Progenitor cell of endocrine pancreas (in vitro differentiated cells): ENCODE measurements at places on chromosomes 2 and 18.

DNA sequence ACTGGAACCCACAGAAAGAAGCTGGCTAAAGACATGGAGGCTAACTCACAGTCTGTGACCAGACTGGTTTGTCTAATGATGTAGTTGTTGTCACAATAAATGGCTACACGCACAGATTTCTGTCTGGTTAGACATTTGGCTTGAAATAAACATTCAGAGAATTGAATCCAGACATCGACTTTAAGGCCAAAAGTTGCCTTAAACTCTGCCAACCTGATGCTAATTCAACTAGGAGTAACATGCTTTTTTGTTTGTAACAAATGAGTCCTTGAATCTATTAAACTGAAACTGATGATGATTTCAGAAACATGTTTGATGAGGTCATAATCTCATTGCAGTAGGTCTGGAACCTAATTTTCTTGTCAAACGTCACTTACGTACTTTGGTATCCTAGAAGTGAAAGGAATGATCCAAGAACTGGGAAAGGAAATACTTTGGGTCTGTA, 123.8 kb downstream of the ERBB4 start:
- no peak for DNase-seq

- no peak for DNase-seq
Observed at GRCh38 chr2:157572725-157573124, 55.9 kb downstream of the ACVR1C start.

GRCh38 chr2:173199294-173199693, 123.6 kb downstream of the MAP3K20 start:
- no peak for DNase-seq

DNA sequence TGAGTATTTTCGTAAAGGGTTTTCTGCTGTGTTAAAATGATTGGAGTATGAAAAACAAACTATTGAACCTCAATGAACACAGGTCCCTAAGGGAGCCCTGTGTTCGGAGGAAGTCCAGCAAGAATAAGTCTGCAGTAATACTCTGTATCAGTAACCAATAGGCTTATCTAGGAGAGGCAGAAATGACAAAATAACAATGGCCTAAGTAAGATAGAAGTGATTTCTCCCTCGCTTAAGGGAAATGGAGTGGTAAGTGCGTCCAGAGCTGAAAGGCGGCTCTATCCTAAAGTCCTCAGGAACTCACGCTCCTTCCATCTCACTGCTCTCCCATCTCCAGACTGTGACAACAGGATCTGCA, 29.3 kb upstream of the MFSD6 start:
- no peak for DNase-seq

GRCh38 chr2:174376967-174377366, 18.6 kb upstream of the SCRN3 start:
- no peak for DNase-seq

DNA sequence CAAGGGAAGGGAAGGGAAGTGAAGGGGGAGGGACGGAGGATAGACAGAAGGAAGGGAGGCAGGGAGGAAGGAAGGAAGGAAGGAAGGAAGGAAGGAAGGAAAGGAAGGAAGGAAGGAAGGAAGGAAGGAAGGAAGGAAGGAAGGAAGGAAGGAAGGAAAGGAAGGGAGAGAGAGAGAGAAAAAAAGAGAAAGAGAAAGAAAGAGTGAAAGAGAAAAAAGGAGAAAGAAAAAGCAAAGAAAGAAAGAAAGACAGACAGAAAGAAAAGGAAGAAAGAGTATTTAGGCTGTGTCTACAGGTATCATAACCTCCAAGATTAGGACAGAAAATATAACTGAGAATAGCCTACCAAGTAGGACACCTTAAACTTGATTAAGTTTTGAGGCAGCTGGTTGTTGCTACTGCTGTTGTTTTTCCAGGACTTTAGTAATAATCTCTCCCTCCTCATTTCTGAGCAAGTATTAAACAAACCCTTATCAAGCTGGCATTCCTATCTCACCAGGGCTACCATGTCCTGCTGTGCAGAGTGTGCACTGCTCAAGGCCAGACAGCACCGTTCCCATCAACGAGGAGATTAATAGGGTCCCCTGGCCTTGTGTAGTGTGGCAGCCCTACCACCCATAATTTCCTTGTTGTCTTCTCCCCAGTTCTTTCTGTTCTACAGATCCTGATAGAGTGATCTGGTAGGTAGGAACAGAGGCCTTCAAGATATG, 90.5 kb upstream of the FHL2 start:
- DNase-seq, result no peak
